Bronchial smooth muscle cell (primary cell): ENCODE measurements at places on chromosomes 5 and 9. TPM values are rescaled to one million over a fixed set of nuclear protein-coding genes. Genes with fewer than 3 reads are reported as not detected.

Gene TMC1
- under 0.01 and 0.26 TPM in 2 replicates for total RNA-seq

Gene ZNF462
- total RNA-seq: 12.8 and 14.0 TPM in 2 replicates

Gene UTP15
- 11.8 and 12.0 TPM in 2 replicates for total RNA-seq

Gene TBC1D13
- 9.0 and 10.8 TPM in 2 replicates for total RNA-seq

Gene CATSPER3
- 0.16 and 0.17 TPM in 2 replicates for total RNA-seq

Gene FRMD3
- 0.26 and 0.79 TPM in 2 replicates for total RNA-seq

Gene VLDLR
- total RNA-seq: 6.6 and 17.3 TPM in 2 replicates

Gene ZBED3
- total RNA-seq: 0.34 and 1.4 TPM in 2 replicates

Gene SEMA5A
- total RNA-seq: 6.1 and 9.9 TPM in 2 replicates

Gene PCDHGC5
- 3.5 and 4.4 TPM in 2 replicates for total RNA-seq

Gene PCDHB13
- 0.32 and 0.94 TPM in 2 replicates for total RNA-seq

Gene TAF1L
- total RNA-seq: under 0.01 TPM in 2 replicates

Gene SPINK4
- total RNA-seq: 0.95 TPM in 1 of 2 replicates, not detected in the other

Gene LECT2
- total RNA-seq: not detected in 2 replicates

Gene ZNF367
- 0.09 and 0.95 TPM in 2 replicates for total RNA-seq

Gene LCN12
- not detected in 2 replicates for total RNA-seq

Gene TMEM215
- total RNA-seq: not detected in 2 replicates

Gene RAI14
- 56.6 and 78.7 TPM in 2 replicates for total RNA-seq

Gene PARP8
- total RNA-seq: 7.1 and 8.0 TPM in 2 replicates

Gene IQGAP2
- total RNA-seq: 1.1 and 2.1 TPM in 2 replicates

Gene PTPDC1
- 4.9 and 5.8 TPM in 2 replicates for total RNA-seq

Gene NMRK1
- 9.8 and 20.3 TPM in 2 replicates for total RNA-seq

Gene PCDHGB5
- 33.0 and 33.1 TPM in 2 replicates for total RNA-seq

Gene AQP3
- total RNA-seq: 6.6 and 11.2 TPM in 2 replicates

Gene UNC5A
- not detected in 2 replicates for total RNA-seq

Gene TNFSF15
- 0.09 and 0.16 TPM in 2 replicates for total RNA-seq

Gene CERCAM
- total RNA-seq: 85.4 and 95.0 TPM in 2 replicates

Gene GDNF
- total RNA-seq: 0.09 and 0.32 TPM in 2 replicates

Gene IFNE
- 1.5 and 3.8 TPM in 2 replicates for total RNA-seq

Gene PCDHB12
- total RNA-seq: 0.16 and 0.86 TPM in 2 replicates

Gene SEMA6A
- 0.09 and 0.16 TPM in 2 replicates for total RNA-seq

Gene JAKMIP2
- total RNA-seq: 0.94 and 1.3 TPM in 2 replicates

Gene CNTFR
- not detected in 2 replicates for total RNA-seq

Gene STPG3
- 0.16 TPM in 1 of 2 replicates, not detected in the other for total RNA-seq

Gene FREM1
- total RNA-seq: 0.16 TPM in 1 of 2 replicates, not detected in the other

Gene PPP3R2
- 0.09 TPM in 1 of 2 replicates, not detected in the other for total RNA-seq

Gene NR5A1
- not detected in 2 replicates for total RNA-seq

Gene C5orf63
- total RNA-seq: 1.7 and 3.6 TPM in 2 replicates

Gene LPAR1
- total RNA-seq: 159 and 450 TPM in 2 replicates

Gene CCDC192
- not detected in 2 replicates for total RNA-seq

Gene SLC4A9
- not detected in 2 replicates for total RNA-seq

Gene MAP3K1
- 2.7 and 3.2 TPM in 2 replicates for total RNA-seq

Gene ARID3C
- total RNA-seq: not detected in 2 replicates

Gene NIPAL4
- total RNA-seq: not detected in 2 replicates

Gene LNPEP
- 12.7 and 18.1 TPM in 2 replicates for total RNA-seq

Gene SLC6A19
- total RNA-seq: not detected in 2 replicates

Gene BTNL9
- not detected in 2 replicates for total RNA-seq

Gene CDKN2A
- 28.2 and 41.6 TPM in 2 replicates for total RNA-seq

Gene CA9
- 0.86 and 1.7 TPM in 2 replicates for total RNA-seq

Gene SPATA6L
- 0.26 and 0.63 TPM in 2 replicates for total RNA-seq

Gene IRX1
- total RNA-seq: 0.09 TPM in 1 of 2 replicates, not detected in the other

Gene GABRA6
- total RNA-seq: not detected in 2 replicates

Gene RELL2
- total RNA-seq: 0.77 and 1.4 TPM in 2 replicates

Gene TERT
- total RNA-seq: not detected in 2 replicates
